ENCODE measurements at places on chromosomes 6 and 20.

- no peak for DNase-seq
Measured at GRCh38 chr6:30882204-30882758, 2.0 kb upstream of the DDR1 start.

GRCh38 chr6:47665112-47665511 is 33.3 kb upstream of the ADGRF4 start:
- DNase-seq = no peak

GRCh38 chr6:136524339-136524935 is 25.8 kb downstream of the MAP7 start:
- DNase-seq = no peak

GRCh38 chr6:75201901-75202672 is 3.8 kb downstream of the COL12A1 start:
- peak; percentile 58 for DNase-seq

DNA sequence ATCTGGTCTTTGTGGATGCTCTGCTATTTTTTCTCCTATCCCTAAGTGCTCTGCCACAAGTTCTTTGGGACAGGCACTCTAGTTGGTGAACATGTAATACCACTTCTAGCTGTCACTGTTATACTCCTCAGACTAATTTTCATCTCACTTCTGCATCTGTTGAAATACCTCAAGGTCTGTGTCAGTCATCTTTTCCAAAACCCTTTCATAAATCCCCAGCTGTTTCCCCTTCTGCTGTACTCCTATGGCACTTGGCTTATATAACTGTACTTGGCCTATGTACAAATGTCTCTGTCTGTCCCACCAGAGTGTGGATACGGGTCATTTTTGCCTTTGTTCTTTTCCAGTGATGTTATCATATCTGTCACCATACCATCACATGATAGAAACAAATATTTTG is 124.2 kb downstream of the FHL5 start:
- DNase-seq = no peak

DNA sequence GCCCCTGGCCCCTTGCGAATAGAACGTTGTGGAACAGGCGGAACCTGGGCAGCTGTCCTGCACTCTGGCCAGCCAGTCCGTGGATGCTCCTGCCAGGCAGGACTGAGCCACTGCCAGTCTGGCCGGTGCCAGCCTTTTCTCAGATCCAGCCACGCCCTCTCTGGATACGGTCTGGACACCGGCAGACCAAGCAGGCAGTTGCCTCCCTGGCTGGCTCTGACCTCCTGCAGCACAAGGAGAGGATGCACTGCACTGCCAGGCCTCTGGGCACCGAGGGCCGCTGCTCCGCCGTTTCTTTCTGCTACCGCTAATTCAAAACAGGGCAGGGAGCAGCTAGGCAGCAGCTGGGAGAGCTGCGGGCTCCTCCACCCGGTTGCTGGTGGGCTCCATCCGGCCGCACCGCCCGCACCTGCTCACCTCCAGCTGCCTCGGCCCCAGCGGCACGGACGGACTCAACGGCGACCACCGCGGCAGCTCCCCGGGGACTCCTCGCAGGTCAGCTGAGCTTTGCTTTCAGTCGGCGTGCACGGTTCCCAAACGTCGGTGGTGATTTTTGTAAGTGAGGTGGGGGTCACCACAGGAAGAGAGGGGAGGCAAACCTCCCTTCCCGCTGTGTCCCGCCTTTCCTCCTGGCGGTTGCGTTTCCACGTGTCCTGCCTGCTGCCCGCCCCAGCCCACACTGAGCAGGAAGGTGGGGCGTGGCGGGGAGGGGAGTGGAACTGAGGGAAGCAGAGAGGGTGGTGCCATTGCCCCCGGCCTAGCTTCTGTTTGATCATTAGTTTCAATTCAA is 30.3 kb upstream of the AFDN start:
- DNase-seq = no peak

DNA sequence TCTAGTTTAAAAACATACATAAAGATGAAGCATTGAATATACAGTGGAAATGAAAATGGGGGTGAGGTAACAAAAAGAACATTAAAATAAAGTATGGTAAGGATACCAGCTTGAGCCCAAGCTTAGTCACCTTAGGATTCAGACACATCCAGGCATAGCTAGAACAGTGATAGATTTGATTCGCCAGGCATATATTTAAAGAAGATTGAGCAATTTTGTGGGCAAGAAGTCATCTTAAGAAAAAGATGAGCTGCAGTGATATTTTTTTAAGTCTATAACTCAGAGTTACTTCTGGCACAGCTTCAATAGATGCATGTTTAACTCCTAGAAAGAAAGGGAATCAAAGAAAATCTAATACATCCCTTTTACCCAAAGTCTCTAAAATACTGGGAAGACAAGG is 97.9 kb downstream of the BMP5 start:
- no peak for DNase-seq

GRCh38 chr6:170007468-170008293 is 256.3 kb downstream of the ERMARD start:
- no peak for DNase-seq

DNA sequence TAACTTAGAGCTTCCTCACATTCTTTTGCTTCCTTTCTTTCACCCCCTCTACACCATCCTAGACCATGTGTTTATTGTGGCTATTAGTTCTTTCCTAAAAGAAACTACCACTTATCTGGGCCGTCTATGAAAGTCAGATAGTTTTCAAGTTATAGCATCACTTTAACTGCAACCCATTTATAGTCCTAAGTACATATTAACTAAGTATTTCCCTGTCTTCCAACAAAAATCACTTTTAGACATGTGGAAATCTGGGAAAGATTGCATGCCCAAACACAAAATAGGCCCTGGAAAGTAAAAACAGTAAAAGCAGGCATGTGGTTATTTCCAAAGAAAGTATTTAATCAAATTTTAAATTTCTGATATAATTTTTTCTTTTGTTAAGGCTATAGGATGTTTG is 5.5 kb downstream of the MYLIP start:
- DNase-seq = no peak

- DNase-seq = no peak
Measured at GRCh38 chr6:108697561-108698161, 136.9 kb downstream of the FOXO3 start.

Data from astrocyte of the spinal cord (primary cell).